Mammary microvascular endothelial cell (primary cell): ENCODE measurements at places on chromosomes 1 and 21. TPM values are rescaled to one million over a fixed set of nuclear protein-coding genes. Genes with fewer than 3 reads are reported as not detected.

BCL2L15 gene
- total RNA-seq = 0.07 TPM in 1 of 2 replicates, not detected in the other

AKR7A3 gene
- total RNA-seq = 0.20 and 0.89 TPM in 2 replicates

TOMM20 gene
- 78.1 and 78.5 TPM in 2 replicates for total RNA-seq

WDR64 gene
- not detected in 2 replicates for total RNA-seq

SRSF4 gene
- 32.8 and 41.4 TPM in 2 replicates for total RNA-seq

KRTAP19-3 gene
- total RNA-seq = not detected in 2 replicates

TMIGD3 gene
- total RNA-seq = 0.59 TPM in 1 of 2 replicates, not detected in the other

TMPRSS3 gene
- not detected in 2 replicates for total RNA-seq

RGS7 gene
- total RNA-seq = 0.30 and 0.80 TPM in 2 replicates

AZIN2 gene
- total RNA-seq = 0.47 and 1.9 TPM in 2 replicates

UMODL1 gene
- not detected in 2 replicates for total RNA-seq

ARL8A gene
- total RNA-seq = 39.0 and 41.4 TPM in 2 replicates

LCE3D gene
- not detected in 2 replicates for total RNA-seq

PTGER3 gene
- total RNA-seq = not detected in 2 replicates

PCP4 gene
- not detected in 2 replicates for total RNA-seq

ERVH48-1 gene
- total RNA-seq = not detected in 2 replicates

NEGR1 gene
- total RNA-seq = 0.25 and 0.27 TPM in 2 replicates
